ENCODE measurements at places on chromosomes 5 and 9.

- DNase-seq, result no peak
These were observed 82.3 kb downstream of the CEP120 start for GRCh38 chr5:123340928-123341327.

- DNase-seq, result peak; percentile 64
These were observed 129.0 kb downstream of the PIK3R1 start for GRCh38 chr5:68344447-68345111.

DNA sequence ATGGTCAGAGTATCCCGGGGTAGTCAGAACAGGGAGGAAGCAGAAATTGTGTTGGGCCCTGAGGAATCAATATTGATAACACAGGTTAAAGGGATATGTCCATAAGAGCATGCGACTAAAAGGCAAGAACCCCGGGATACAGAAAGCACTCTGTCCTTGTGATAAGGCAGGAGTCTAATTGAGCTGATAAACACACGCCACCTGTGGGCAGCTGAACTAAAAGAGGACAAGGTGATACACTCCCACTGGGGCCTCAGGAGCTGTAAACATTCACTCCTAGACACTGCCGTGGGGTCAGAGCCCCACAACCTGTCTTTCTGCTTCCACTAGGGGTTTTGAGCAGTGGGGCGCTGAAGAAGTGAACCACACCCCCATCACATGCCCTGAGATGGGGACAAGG is 144.7 kb upstream of the MPDZ start:
- no peak for DNase-seq

DNA sequence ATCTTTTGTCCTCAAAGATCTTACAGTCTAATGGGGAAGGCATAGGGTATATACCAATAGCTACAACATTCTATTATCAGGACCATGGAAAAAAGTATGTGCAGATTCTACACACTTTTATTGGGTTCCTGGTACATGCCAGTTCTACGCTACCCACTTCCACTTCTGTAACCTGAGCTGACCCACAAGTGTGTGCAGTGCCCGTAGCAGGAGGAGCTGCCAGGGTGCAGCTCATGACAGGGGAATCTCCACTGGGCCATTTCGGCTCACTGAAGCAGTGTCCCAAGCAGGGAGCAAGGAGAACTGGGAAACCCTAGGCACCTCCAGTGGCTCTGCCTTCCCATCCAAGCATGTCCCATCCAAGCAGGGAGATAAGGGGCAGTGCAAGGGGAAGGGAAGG is 60.4 kb downstream of the FOXI1 start:
- DNase-seq, result no peak

DNA sequence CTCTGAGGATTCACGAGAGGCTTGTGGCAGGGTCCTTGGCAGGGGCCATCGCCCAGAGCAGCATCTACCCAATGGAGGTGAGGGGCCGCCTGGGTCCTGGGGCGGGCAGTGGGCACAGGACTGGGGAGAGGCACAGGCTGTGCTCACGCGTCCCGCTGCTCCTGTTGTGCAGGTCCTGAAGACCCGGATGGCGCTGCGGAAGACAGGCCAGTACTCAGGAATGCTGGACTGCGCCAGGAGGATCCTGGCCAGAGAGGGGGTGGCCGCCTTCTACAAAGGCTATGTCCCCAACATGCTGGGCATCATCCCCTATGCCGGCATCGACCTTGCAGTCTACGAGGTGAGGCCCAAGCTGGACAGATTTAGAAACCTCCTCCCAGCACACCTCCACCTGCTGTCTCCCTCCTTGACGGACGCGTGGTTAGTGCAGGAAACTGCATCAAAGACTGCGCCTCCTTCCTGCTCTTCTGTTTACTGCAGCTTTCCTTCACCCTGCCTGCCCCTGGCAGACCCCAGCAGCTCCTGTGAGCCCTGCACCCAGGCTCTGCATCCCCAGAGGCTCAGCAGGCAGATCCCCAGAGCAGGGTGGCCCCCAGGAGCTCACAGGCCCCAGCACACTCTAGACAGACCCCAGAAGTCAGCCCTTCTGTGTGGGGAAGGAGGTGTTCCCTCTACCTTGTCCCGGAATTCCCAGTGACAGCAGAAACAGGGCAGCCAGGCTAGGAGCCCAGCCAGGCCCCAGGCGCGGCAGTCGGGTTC is 21.2 kb downstream of the PTGES2 start:
- no peak for DNase-seq

- no peak for DNase-seq
These were observed 246.5 kb downstream of the PTPRD start for GRCh38 chr9:10366171-10366779.

All from activated effector memory CD4-positive, alpha-beta T cell treated with anti-CD3 and anti-CD28 coated beads, Interleukin-2, amount 50 U/mL, for 16 hours (primary cell).